ENCODE measurements at places on chromosomes 6 and 20.
A peak's percentile ranks its signal among the peaks of the same experiment; 100 is the strongest.

- DNase-seq = no peak
Measured at GRCh38 chr6:131060311-131060710, 2.7 kb downstream of the EPB41L2 start.

- no peak for DNase-seq
Measured at GRCh38 chr6:47502920-47503319, 25.3 kb downstream of the CD2AP start.

DNA sequence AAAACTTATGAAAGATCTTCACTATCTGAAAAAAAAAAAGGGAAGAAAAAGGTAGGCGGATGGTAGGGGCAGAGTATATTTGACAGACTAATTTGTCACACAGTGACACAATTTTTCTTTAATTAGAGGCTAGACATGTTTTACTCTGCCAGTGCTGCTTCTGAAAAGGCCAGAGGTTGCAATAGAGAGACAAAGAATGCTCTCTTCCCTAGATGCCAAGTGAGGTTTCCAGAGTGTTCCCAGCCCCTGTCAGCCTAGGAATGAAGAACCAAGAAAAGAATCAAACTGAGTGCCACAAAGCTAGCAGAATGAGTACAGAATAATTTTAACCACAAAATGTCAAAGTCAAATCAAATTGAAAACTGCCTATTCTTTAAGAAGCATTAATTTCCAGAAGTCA is 13.0 kb downstream of the PNISR start:
- no peak for DNase-seq

DNA sequence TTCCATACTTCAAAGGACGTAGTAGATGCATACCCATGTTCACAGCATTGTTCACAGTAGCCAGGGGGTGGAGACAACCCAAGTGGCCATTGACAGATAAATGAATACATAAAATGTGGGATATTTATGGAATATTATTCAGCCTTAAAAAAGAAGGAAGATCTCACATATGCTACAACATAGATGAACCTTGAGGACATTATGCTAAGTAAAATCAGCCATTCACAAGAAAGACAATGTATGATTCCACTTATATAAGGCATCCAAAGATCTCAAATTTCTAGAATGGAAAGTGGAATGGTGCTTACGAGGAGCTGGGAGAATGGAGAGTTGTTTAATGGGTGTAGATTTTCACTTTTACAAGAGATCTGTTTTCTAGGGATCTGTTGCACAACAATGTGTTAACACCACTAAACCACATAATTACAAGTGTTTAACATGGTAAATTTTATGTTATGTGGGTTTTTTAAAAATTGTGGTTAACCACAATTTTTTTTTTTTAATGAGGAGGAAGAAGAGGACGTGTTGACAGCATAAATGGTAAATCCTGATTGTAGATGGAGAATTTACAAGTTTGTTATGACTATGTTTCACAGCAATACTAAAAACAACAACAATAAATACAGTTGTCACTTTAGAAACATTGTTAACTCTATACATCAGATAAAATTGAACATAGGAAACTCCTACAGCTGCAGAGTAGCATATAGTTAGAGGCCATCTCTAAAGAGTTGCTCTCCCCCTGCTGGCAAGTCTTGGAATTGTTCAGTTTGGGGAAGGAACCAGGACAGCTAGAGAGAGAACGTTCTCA is 41.6 kb downstream of the CCN2 start:
- peak; percentile 75 for DNase-seq

DNA sequence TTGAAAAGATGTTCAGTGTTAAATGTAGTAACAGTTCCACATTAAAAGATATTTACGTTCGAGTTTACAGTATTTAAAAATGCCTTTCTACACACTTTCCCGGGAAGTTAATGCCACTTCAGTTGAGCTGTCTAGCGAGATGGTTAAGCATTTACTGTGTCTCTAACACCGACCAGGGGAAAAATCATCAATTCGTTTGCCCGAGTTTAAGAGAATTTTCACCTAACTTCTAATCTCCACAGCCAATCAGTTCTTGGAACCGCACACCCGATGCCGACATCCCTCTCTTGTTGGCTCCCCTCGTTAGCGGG is 58.2 kb downstream of the FAM217A start:
- no peak for DNase-seq

DNA sequence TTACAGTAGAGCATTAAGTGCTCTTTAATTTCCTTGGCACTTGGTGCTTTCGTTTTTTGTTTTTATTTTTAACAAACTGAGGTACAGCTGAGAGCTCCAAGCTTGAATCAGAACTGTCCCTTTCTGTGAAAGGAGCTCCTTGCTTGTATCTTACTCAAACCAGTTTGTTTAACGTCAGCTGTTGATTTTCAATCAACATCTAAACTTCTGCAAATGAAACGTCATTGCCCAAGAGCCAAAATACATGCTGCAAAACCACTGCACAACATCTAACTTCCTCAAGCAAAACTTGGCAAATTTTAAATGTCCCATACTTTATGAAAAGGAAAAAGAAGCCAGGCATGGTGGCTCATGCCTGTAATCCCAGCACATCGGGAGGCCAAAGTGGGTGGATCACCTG is 15.2 kb downstream of the VNN2 start:
- DNase-seq = no peak

- no peak for DNase-seq
Measured at GRCh38 chr20:41335591-41335990, 5.0 kb upstream of the LPIN3 start.

DNA sequence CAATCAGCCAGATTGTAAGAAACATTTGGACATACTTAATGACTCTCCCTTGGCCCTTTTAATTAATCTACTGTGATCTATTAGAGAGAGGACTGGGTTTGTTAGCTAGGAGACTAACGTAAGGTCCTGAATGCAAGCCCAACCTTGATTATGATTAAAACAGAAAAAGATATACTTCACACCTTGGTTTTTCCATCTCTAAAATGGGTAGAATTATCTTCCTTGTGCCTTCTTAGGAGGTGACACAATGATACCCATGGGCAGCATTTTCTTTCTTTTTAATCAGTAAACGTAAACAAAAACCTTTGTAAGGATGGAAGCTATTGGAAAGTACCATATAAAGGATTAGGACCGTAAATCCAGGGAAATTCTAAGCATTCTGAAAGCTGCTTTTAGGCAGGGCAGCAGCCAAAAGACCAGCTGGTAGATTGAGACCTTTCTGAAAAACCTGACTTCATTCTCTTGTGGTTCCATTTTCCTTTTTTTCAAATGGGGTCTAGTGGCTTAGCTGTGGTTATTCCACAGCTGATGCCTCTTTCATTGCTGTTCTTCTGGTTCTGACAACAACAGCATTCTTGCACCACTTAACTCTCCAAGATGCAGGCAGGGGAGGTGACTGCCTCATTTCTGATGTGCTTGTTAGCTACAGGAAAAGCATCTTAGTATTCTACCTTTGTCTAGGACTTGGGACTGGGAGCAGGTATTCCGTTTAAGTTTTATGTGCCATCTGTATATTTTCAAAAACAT is 27.4 kb downstream of the RREB1 start:
- no peak for DNase-seq

GRCh38 chr20:19497064-19497463 is 261.0 kb upstream of the RIN2 start:
- DNase-seq = no peak

DNA sequence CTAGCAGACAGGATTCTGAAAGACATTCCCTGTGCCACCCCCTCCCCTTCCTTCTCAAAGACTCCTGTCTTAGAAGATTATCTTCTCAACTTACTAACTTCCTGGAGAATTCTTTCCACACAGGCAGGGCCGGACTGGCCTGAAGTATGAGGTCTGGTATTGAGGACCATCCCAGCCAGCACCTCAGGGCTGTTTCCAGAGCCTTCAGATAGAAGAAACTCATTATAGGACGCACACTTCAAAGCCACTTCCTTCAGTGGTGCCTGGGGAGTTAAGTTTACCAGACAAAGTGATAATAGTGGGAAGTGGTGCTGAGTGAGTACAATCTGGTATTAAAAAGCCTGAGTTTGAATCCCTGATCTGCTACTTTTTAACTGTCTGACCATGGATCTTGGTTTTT is 15.6 kb downstream of the KCNS1 start:
- no peak for DNase-seq

Measured in stimulated activated CD4-positive, alpha-beta T cell treated with anti-CD3 and anti-CD28 coated beads, Interleukin-2, amount 100 ng/mL, for 48 hours (primary cell).